GM12892 (cell line): ENCODE measurements at places on chromosomes 1 and 21.

GRCh38 chr1:118485757-118486156 lies 300.7 kb upstream of the SPAG17 start:
- no peak for DNase-seq

GRCh38 chr21:37392441-37392840 lies 25.9 kb downstream of the DYRK1A start:
- no peak for DNase-seq

GRCh38 chr1:158793604-158794003 lies 12.6 kb upstream of the OR6N2 start:
- DNase-seq = no peak

- DNase-seq = no peak
Observed at GRCh38 chr1:213154056-213154685, 103.1 kb downstream of the RPS6KC1 start.

GRCh38 chr1:109567877-109568672 lies 19.7 kb downstream of the GNAI3 start:
- DNase-seq = no peak

GRCh38 chr21:39720126-39720778 lies 24.7 kb upstream of the IGSF5 start:
- DNase-seq = no peak

DNA sequence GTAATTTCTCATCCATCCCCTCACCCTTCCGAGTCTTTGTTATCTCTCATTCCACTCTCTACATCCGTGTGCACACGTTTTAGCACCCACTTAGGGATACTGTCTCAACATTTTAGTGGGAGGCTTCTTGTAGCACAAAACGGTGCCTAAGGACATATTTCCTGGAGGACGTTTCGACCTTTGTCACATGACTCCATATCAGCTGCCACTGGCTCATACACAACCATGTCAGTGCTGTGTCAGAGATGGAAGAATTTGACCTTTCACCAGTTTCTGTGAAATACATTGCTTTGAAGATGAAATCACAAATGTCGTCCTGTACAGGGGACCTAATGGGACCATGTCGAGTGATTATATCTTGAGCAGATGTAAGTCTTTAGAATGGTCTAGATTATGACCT lies 15.6 kb downstream of the B3GALT5 start:
- no peak for DNase-seq

DNA sequence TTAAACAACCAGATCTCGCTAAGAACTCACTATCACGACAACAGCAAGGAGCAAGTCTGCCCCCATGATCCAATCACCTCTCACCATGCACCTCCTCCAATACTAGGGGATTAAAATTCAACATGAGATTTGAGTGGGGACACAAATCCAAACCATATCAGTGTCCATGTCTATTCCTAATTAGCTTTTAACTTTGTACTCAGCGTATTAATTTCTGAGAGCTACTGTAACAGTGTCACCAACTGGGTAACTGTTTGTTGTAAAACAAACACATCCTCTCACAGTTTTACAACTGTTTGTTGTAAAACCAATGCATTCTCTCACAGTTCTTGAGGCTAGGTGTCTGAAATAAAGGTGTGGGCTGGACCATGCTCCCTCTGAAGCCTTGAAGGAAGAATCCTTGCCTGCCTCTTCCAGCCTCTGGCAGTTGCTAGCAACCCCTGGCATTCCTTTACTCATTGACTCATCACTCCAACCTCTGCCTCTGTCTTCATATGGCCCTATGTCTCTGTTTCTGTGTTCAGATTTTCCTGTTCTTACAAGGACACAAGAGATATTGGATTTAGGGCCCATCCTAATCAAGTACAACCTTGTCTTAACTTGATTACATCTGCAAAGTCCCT lies 121.2 kb downstream of the LTN1 start:
- DNase-seq = no peak

DNA sequence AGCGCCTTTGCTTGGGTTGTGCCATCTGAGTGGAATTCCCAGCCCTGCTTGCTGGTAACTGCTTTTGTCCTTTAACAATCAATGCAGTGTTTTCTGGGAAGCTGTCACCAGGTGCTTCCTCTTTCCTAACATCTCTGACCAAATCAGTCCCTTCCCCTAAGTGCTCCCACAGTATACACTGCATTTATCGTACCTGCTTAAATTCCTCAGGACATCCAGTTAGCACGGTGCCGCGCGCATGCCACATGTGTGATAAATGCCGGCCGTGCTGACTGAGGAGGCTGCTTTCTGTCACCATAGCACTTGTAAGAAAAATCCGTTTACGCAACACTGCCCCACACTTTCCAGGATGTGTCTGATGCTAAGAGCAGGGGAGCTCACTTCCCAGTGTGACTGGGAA lies 115.4 kb downstream of the BCAR3 start:
- DNase-seq = no peak

DNA sequence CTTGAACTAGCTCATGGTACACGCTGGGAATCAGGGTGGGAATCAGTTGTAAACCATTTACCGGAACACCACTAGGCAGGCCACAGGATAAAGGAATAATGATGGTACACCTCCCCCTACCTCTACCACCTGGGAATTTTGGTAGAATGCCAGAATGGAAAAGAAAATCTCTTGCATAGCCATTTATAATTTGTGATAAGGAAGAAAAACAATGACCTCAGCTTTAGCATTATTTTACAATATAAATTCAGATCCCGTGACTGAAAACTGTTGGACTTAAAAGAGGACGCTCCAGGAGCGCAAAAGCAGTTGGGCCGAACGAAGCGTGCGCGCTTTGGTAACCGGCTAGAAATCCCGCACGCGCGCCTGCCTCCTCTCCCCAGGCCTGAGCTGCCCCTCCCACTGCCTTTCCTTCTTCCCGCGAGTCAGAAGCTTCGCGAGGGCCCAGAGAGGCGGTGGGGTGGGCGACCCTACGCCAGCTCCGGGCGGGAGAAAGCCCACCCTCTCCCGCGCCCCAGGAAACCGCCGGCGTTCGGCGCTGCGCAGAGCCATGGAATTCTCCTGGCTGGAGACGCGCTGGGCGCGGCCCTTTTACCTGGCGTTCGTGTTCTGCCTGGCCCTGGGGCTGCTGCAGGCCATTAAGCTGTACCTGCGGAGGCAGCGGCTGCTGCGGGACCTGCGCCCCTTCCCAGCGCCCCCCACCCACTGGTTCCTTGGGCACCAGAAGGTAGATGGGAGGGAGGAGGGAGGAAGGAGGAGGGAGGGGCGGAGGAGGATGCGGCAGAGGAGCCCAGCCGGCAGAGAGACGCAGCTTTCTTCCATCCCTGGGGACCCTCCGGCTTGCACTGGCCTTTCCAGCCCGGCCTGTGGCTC lies at the start of gene CYP4X1:
Gene CYP4X1, plus strand, starts transcription at position 402 of the 873 bp plus-strand sequence. Its CDS starts 149 bp downstream, at position 551.
- no peak for DNase-seq

GRCh38 chr1:143653429-143653802 lies 318.4 kb downstream of the FAM72C start:
- DNase-seq = no peak

GRCh38 chr1:8389958-8390535 lies 72.1 kb downstream of the SLC45A1 start:
- no peak for DNase-seq

- DNase-seq = no peak
Observed at GRCh38 chr1:81113688-81114087, 687.0 kb upstream of the ADGRL2 start.

GRCh38 chr1:18805925-18806849 lies 53.3 kb downstream of the TAS1R2 start:
- DNase-seq = no peak

DNA sequence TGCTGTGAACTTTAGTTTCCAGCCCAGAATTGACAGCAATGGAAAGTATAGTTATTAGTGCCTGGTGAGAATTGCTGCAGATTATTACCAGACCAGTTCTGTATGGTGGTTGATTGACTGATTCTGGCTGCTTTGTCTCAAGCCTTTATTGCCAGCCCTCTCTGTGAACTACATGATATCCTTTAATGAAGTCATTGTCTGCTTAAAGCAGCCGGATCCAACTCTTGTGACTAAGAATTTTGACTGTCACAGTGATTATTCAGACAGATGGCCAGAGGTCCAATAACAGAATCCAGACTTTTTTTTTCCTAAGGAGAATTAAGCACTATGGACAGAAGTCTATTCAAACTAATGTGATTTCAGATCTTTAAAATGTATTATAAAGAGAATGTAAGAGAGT lies 1548.6 kb upstream of the B3GALT2 start:
- DNase-seq = no peak

GRCh38 chr1:86821956-86822355 lies 92.0 kb downstream of the SELENOF start:
- DNase-seq = no peak

- no peak for DNase-seq
Observed at GRCh38 chr1:165508291-165508690, 35.5 kb upstream of the LRRC52 start.

- no peak for DNase-seq
Observed at GRCh38 chr1:12528021-12528852, 89.8 kb downstream of the DHRS3 start.

GRCh38 chr1:32342704-32343103 lies 6.7 kb upstream of the MARCKSL1 start:
- DNase-seq = no peak
